Stomach (tissue), 19 donors: ENCODE measurements at places on chromosomes 4 and X.

- peak; percentile 64 for DNase-seq
Observed at GRCh38 chr4:117084866-117085701, at the start of gene TRAM1L1. Gene TRAM1L1 (minus strand): TSS chr4:117085576. CDS start chr4:117085393, 183 bp downstream.

DNA sequence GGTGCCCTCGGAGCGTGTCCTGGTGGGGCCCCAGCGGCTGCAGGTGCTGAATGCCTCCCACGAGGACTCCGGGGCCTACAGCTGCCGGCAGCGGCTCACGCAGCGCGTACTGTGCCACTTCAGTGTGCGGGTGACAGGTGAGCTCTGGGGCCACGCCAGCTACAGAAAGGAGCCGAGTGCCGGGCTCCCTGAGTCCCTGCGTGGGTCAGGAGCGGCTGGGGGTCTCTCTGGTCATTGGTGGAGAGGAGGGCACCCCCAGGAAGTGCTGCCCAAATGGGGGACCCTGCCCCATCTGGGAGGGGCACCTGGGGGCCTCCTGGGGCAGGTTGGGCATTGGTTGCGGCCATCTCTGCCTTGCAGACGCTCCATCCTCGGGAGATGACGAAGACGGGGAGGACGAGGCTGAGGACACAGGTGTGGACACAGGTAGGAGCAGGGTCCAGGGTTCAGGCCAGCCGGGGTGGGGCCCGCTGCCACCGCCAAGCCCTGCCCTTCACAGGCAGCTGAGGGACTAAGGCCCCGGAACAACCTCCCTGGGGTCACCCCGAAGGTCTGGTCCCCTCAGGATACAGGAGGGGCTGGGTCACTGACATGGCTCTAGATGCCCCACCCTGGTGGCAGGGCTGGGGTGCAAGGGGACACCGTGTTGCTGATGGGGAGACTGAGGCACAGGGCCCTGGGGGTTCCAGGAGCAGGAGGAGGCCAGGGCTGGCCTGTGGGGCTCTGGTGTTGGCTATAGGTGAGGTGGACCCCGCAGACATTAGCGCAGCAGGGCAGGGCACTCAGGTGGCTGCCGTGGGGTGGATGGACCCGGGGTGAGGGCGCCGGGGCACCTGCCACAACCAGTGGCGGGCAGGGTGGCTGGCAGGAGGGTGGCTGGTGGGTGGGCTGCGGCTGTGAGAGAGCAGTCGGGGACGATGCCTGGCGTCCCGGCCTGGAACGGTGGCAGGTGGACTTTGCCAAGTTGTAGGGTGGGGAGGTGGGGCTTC lies 6.6 kb downstream of the FGFR3 start:
- no peak for DNase-seq

GRCh38 chr4:82437285-82438005 lies 7.1 kb downstream of the ENOPH1 start:
- no peak for DNase-seq

GRCh38 chr4:59818656-59819055 lies 1381.5 kb upstream of the ADGRL3 start:
- peak; percentile 6 for DNase-seq

GRCh38 chr4:20870436-20870835 lies 170.2 kb downstream of the PACRGL start:
- no peak for DNase-seq

GRCh38 chrX:153908219-153908860 lies 3.9 kb downstream of the AVPR2 start:
- DNase-seq: no peak

DNA sequence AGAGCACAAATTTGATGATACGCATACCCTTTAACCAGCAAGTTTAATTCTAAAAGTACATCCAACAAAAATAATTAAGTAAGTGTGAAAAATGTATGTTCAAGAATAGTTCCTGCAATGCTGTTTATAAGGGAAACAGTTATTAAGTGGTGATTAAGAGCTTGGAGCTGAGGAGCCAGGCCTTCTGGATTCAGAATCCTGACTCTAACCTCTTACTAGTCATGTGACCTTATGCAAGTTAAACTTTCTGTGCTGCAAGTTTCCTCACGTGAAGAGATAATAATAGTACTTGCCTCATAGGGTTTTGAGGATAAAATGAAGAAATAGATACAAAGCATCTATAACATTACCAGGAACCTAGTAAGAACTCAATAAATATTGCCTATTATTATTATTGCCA lies 77.7 kb downstream of the FAM13A start:
- DNase-seq: no peak

- DNase-seq: no peak
Observed at GRCh38 chr4:183333983-183334382, 11.8 kb upstream of the CLDN24 start.

DNA sequence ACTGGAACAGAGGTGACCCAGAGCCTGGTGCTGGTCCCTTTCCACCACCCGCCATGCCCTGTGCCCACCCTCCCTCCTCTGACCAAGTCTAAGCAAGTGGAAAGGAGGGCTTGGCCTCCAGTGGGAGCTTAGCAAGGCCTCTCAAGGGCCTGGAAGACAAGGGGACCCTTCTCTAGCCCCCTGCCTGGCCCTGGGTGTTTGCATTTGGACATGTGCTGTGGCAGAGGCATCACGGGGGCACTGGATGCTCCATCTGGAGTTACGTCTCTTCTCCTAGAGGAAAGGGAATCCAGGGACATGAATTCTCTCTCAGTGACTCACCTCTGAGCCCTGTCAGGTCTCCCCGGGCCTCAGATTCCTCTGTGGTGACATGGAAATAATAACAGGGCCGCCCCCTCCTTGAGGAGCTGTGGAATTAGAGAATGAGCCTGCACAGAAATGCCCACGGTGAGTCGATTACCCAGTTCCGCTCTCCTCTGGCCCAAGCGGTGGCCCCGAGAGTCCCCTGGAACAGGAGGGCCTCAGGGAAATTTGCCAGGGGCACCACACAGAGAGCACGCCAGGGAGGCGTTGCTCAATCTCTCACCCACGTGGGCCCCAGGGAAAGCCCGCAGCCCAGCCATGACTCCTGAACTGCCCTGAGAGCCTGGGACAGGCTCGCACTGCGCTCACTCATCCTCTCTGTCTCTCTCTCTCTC lies 189.6 kb downstream of the BCOR start:
- DNase-seq: peak; percentile 52

DNA sequence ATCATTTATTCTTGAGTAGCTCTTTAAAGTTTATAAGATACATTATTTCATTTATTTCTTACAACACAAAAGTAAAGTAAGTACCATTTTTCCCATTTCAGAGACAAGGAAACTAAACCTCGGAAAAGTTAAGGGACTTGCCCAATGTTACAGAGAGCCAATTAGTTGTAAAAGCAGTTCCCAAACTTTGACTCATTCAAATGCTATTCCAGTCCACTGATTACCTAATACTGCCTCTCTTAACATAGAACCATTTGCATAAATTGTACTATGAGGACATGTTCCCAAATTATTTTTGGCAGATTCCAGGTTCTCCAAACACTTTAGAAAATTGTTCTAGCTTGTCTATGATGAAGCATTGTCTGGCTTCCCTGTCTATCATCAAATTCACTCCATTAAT lies 45.6 kb upstream of the GRIA3 start:
- DNase-seq: no peak

DNA sequence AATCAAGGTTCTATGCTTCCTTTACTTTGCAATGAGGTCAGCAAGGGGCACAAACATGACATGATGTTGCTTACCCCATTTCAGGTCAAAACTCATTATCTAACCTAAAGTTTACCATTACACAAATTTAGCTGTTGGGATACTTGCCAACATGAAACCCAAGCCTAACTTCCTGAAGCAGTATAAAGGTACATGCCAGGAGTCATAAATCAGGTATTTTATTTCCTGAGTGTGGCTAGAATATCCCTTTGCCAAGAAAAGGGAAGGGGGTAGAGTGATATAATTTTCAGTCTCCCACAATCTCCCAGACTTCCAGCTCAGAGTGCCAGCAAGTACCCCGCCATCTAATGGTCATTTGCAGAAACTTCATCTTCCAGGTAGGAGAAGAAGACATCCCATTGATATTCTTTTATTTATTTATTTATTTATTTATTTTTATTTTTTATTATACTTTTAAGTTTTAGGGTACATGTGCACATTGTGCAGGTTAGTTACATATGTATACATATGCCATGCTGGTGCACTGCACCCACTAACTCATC lies 136.6 kb downstream of the NEXMIF start:
- no peak for DNase-seq

DNA sequence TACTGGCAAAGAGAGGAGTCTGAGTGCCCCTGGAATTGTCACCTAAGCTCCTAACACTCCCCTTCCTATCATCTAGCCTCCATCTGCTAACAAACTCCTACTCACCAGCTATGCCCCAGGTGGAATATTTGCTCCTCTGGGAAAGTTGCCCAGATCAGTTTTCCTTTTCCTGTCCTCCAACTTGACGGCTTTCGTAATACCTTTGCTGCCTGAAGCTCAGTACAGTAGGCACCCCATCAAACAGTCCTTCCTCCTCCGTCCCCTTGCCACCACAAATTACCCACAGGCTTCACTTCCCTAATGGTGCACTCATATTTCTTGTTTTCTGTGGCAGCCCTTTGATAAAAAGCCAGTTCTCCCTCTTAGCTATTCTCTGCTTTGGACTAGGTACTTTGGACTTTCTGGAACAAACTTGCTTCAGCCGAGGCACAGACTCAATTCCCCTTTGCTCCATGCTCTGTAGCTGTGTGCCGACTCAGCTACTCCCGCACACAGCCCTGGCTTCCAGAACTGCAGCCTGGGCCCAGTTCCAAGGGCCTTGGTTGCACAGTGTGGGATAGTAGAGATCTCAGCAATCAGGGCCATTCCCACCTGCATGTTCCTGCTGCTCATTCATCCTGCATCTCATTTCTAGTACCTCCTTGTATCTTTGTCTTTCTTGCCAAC lies 605.1 kb downstream of the BCOR start:
- DNase-seq: no peak

GRCh38 chrX:15499976-15500375 lies 631 bp upstream of the BMX start:
- DNase-seq: no peak

GRCh38 chr4:6695660-6696610 lies 2.3 kb downstream of the S100P start:
- DNase-seq: peak; percentile 83

DNA sequence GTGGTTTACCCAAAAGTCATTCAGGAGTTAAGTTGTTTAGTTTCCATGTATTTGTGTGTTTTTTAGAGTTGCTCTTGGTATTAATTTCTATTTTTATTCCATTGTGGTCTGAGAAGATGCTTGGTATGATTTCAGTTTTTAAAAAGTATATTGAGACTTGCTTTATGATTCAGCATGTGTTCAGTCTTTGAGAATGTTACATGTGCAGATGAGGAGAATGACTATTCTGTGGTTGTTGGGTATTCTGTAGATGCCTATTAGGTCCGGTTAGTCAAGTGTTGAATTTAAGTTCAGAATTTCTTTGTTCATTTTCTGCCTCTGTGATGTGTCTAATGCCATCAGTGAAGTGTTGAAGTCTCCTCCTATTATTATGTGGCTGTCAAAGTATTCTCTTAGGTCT lies 249.4 kb downstream of the ARHGAP10 start:
- no peak for DNase-seq
